ENCODE measurements at places on chromosomes 3 and 15. TPM values are rescaled to one million over a fixed set of nuclear protein-coding genes. Genes with fewer than 3 reads are reported as not detected.
A peak's percentile ranks its signal among the peaks of the same experiment; 100 is the strongest.

Gene ARHGAP11A
- 8.8 TPM for total RNA-seq

Gene NPAP1
- total RNA-seq: 0.23 TPM

Gene GOLIM4
- total RNA-seq: 33.7 TPM

Gene MRAS
- total RNA-seq: 33.4 TPM

Gene BFSP2
- total RNA-seq: 2.4 TPM

Gene SLC22A14
- not detected for total RNA-seq

Gene PIERCE2
- total RNA-seq: not detected

Gene EPHA6
- total RNA-seq: not detected

Gene UBAP1L
- 6.0 TPM for total RNA-seq

Gene RCCD1
- total RNA-seq: 7.1 TPM

GRCh38 chr15:58520464-58520863 lies 88.7 kb downstream of the LIPC start:
- H3K4me1 ChIP-seq: peaks cover 38% of the 10 kb centered on the region
- DNase-seq: no peak
- no peaks in the 10 kb centered on the region for H3K36me3 ChIP-seq
- peak overlapping the region; percentile 88 for H3K27ac ChIP-seq

- H3K27me3 ChIP-seq: no peaks in the 10 kb centered on the region
- H3K27ac ChIP-seq: peak overlapping the region; percentile 79
- H3K4me1 ChIP-seq: no peaks in the 10 kb centered on the region
Measured at GRCh38 chr3:4476496-4476895, 9.4 kb upstream of the SUMF1 start.

GRCh38 chr3:184503647-184504046 lies 57.9 kb upstream of the EPHB3 start:
- peaks cover 12% of the 10 kb centered on the region for H3K27me3 ChIP-seq
- H3K27ac ChIP-seq: no peak overlapping the region
- H3K36me3 ChIP-seq: no peaks in the 10 kb centered on the region
- no peaks in the 10 kb centered on the region for H3K4me1 ChIP-seq
- no peak for DNase-seq

DNA sequence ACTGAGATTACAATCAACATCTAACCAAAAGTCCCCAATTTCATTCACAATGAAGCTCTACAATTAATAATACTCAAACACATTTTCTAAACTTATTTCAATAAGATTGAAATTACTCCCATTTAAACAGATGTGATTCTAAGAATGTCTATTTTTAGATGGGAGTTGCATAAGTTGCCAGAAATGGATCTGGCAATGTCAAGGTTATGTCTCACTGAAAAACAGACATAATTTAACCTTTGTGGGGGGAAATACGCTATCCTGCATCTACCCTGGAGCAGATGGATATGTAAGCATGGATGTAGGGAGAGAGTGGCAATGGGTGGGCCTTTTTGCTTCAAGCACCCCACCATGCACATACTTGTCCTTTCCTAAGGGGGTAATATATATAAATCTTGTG lies 6.7 kb upstream of the EIF1B start:
- H3K4me1 ChIP-seq: peaks cover 8% of the 10 kb centered on the region
- DNase-seq: no peak
- no peaks in the 10 kb centered on the region for H3K27me3 ChIP-seq
- H3K36me3 ChIP-seq: peaks cover 26% of the 10 kb centered on the region

DNA sequence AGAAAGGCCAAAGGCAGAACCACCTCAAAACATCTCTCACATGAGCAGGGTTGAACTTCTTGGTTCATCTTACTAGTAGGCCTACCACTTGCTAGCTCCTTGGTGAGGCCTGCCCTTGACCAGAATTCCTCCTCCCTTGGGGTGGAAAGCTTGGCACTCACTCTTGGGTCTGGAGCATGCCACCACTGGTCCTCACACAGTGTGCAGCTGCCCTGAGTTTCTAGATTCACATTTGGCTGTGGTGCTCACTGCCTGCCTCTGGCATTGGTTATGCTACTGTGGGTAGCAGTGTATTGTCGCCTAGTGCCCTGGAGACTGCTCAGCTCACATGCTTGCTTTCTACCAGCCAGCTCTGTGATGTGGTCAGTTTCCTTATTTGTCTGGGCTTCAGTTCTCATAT lies 23.7 kb downstream of the OXNAD1 start:
- H3K4me3 ChIP-seq: peak overlapping the region; percentile 63
- no peak overlapping the region for H3K27ac ChIP-seq
- DNase-seq: no peak
- H3K36me3 ChIP-seq: no peaks in the 10 kb centered on the region
- no peaks in the 10 kb centered on the region for H3K27me3 ChIP-seq

DNA sequence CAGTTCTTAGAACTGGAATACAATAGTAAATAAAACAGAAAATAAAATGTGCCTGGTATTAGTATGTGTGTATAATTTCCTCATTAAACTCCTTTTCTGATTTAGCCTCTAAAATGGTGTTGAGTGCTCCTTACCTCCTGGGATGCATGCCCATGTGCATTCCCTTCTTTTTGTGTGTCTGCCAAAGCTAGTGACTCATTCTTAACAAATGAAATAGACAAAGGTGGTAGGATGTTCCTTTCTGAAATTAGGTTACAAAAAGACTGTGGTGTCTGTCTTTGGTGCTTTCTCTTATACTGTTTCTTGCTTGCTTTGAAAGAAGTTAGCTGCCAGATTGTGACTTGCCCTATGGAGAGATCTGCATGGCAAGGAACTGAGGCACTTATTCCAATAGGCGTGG lies 623.7 kb downstream of the GRM7 start:
- no peaks in the 10 kb centered on the region for H3K36me3 ChIP-seq
- no peak overlapping the region for H3K4me3 ChIP-seq
- no peaks in the 10 kb centered on the region for H3K27me3 ChIP-seq
- H3K4me1 ChIP-seq: no peaks in the 10 kb centered on the region
- no peak for DNase-seq

- no peak for DNase-seq
- no peak overlapping the region for H3K27ac ChIP-seq
- no peak overlapping the region for H3K4me3 ChIP-seq
- H3K36me3 ChIP-seq: no peaks in the 10 kb centered on the region
- H3K4me1 ChIP-seq: no peaks in the 10 kb centered on the region
Measured at GRCh38 chr3:78712270-78712669, 1055.5 kb downstream of the ROBO1 start.

- no peaks in the 10 kb centered on the region for H3K36me3 ChIP-seq
- no peaks in the 10 kb centered on the region for H3K27me3 ChIP-seq
- H3K27ac ChIP-seq: no peak overlapping the region
- no peak for DNase-seq
Measured at GRCh38 chr15:37758412-37758811, 176.0 kb upstream of the TMCO5A start.

DNA sequence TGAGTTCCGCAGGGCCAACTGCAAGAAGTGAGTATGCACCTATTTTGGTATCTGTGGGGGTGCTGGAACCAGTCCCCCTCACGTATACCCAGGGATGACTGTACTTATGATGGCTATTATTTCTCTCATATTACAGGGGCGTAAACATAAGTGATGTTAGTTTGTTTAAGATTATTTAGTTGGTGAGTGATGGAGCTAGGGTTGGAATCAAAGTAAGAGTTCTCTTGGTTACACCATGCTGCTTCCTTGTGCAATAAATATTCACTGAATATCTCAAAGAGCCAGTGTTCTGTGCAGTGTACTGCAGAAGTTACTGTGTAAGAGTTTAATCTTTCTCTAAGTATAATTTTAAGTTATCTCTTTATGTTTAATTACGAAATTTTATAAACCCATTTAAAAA lies 12.8 kb upstream of the UTS2B start:
- no peak overlapping the region for H3K4me3 ChIP-seq
- no peak overlapping the region for H3K27ac ChIP-seq
- H3K36me3 ChIP-seq: no peaks in the 10 kb centered on the region
- H3K27me3 ChIP-seq: no peaks in the 10 kb centered on the region
- no peak for DNase-seq

DNA sequence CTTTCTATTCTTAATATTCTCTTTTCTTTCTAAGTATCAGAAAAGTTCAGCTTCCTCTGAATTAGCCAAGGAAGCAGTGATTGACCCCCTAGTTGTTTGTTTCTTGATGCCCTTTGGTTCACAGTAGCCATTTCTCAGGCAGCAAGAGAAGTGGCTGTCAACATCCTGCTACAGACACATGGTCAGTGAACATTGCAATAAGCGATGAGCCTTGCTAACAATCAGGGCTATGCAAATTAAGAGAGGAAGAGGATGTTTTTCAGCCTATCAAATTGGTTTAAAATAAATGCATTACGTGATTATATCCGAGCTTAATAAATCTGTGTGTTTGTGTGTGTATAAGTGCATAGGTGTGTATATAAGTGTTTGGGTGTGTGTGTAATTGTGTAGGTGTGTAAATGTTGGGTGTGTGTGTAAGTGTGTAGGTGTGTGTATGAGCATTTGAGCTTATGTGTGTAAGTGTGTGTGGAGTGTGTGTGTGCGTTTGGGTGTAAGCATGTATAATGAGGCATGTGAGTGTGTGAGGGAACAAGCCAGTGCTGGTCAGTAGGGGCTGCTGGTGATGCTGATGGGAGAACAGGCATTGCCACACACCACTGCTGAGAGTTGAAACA lies 78.1 kb upstream of the XCR1 start:
- H3K4me3 ChIP-seq: no peak overlapping the region
- no peak overlapping the region for H3K27ac ChIP-seq
- H3K27me3 ChIP-seq: no peaks in the 10 kb centered on the region
- H3K4me1 ChIP-seq: peaks cover 95% of the 10 kb centered on the region
- DNase-seq: no peak
- H3K36me3 ChIP-seq: no peaks in the 10 kb centered on the region

DNA sequence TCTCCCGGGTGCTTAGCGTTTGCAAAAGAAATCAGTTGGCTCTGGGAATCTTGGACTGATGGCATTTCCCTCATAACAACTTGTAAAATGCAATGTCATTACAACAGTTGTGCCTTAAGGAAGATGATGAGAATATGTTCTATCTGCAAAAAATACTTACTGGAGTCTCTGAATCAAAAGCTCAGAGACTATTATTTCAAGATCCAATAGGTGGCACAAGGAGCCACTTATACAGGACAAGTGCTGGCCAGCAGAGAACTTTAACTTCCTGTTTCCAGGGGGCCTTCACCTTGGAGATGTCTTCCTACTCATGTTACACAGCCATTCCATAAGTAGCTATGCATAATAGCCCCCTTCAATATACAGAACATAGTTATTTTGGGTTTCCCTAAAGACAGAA lies 8.9 kb upstream of the RPS27L start:
- DNase-seq: no peak
- H3K27me3 ChIP-seq: no peaks in the 10 kb centered on the region
- no peak overlapping the region for H3K4me3 ChIP-seq
- H3K4me1 ChIP-seq: no peaks in the 10 kb centered on the region
- H3K36me3 ChIP-seq: no peaks in the 10 kb centered on the region
- no peak overlapping the region for H3K27ac ChIP-seq

GRCh38 chr15:58078591-58078990 lies 13.1 kb upstream of the ALDH1A2 start:
- H3K36me3 ChIP-seq: no peaks in the 10 kb centered on the region
- H3K27ac ChIP-seq: no peak overlapping the region
- H3K27me3 ChIP-seq: no peaks in the 10 kb centered on the region
- H3K4me3 ChIP-seq: no peak overlapping the region
- H3K4me1 ChIP-seq: no peaks in the 10 kb centered on the region

DNA sequence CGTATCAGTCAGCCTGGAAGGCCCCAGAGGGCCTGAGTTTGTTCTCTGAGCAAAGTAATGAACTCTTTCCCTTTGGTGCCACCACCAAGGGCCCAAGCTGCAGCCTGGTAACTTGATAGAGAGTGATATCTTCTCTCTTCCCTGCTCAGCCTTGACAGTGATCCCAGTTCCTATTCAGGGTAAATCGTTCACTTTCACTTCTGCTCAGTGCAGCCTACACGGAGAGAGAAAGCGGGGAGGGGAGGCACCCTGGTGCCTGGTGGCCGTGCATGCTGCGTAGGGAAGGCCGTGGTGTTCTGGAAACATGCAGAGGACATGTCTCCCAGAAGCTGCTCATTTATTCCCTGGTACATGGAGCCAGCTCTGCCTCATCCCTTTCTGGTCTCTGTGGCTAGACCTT lies 54.9 kb downstream of the KIF9 start:
- H3K27me3 ChIP-seq: no peaks in the 10 kb centered on the region
- peak overlapping the region; percentile 77 for H3K27ac ChIP-seq
- peaks cover 15% of the 10 kb centered on the region for H3K4me1 ChIP-seq
- H3K36me3 ChIP-seq: no peaks in the 10 kb centered on the region

DNA sequence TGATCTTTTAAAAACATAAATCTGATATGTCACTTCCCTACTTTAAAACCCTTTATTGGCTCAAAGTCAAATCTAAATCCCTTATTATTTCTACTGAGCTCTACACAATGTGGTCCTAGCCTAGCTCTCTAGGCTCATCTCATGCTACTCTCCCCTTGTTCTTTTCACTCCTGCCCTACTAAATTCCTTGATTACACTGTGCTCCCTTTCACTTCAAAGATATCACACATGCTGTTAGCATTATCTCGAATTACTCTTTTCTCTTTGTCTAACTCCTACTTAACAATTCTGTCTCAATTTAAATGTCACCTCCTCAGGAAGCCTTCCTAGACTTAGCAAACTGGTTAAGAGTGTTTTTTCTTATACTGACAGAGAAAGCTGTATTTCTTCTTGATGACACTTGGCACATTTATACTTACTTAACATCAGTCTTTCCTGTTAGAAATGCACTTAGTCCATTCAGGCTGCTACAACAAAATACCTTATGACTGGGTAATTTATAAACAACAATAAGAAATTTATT lies 102.0 kb downstream of the SCAPER start:
- no peaks in the 10 kb centered on the region for H3K4me1 ChIP-seq
- no peak for DNase-seq
- no peaks in the 10 kb centered on the region for H3K27me3 ChIP-seq
- H3K36me3 ChIP-seq: peaks cover 25% of the 10 kb centered on the region
- no peak overlapping the region for H3K27ac ChIP-seq

GRCh38 chr3:54279005-54279583 lies 156.7 kb downstream of the CACNA2D3 start:
- no peak overlapping the region for H3K27ac ChIP-seq
- no peak overlapping the region for H3K4me3 ChIP-seq
- no peak for DNase-seq
- H3K4me1 ChIP-seq: no peaks in the 10 kb centered on the region

- H3K4me3 ChIP-seq: no peak overlapping the region
- no peaks in the 10 kb centered on the region for H3K4me1 ChIP-seq
- DNase-seq: no peak
- no peak overlapping the region for H3K27ac ChIP-seq
- no peaks in the 10 kb centered on the region for H3K27me3 ChIP-seq
Measured at GRCh38 chr15:99201408-99202175, 47.8 kb downstream of the TTC23 start.

DNA sequence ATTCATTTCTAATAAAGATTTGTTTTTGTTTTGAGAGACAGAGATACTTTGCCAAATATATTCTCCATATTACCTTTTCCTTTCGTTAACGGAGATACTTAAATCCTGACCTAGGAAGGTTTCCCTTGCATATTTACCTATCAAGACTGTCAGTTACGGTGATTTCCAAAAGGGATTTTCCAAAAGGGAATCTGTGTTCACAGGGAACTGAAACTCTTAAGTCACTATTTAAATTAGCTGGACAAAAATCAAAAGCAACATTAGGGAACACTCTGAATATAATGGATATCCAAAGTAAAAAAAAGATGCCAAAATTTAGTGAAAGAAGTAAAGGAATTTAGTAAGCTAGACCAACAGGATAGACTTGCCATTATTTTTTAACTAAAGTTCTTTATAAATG lies 576 bp downstream of the LRRFIP2 start:
- H3K4me3 ChIP-seq: no peak overlapping the region
- H3K36me3 ChIP-seq: no peaks in the 10 kb centered on the region
- H3K27me3 ChIP-seq: no peaks in the 10 kb centered on the region
